ENCODE measurements at places on chromosomes 6 and 20. TPM values are rescaled to one million over a fixed set of nuclear protein-coding genes. Genes with fewer than 3 reads are reported as not detected.

The STMN3 gene
- polyA plus RNA-seq: 32.0 TPM

The IDH3B gene
- 166 TPM for polyA plus RNA-seq

The RSPO3 gene
- polyA plus RNA-seq: 69.2 TPM

The SIRPG gene
- polyA plus RNA-seq: 4.9 TPM

The MYB gene
- not detected for polyA plus RNA-seq

The SPO11 gene
- polyA plus RNA-seq: not detected

The TPD52L1 gene
- polyA plus RNA-seq: 3.5 TPM

The CCN6 gene
- polyA plus RNA-seq: 1.5 TPM

The ADGRF4 gene
- polyA plus RNA-seq: not detected

The EPPIN gene
- not detected for polyA plus RNA-seq

The KCNK15 gene
- 2.7 TPM for polyA plus RNA-seq

The RAET1E gene
- 0.34 TPM for polyA plus RNA-seq

The KCNK16 gene
- polyA plus RNA-seq: not detected

The IMPG1 gene
- 0.34 TPM for polyA plus RNA-seq

The BPI gene
- polyA plus RNA-seq: not detected

The COL12A1 gene
- polyA plus RNA-seq: 2.8 TPM

The SMIM8 gene
- polyA plus RNA-seq: 101 TPM

The KIAA1755 gene
- 1.2 TPM for polyA plus RNA-seq

The DAAM2 gene
- polyA plus RNA-seq: not detected

The PTGIS gene
- not detected for polyA plus RNA-seq

The TRAPPC3L gene
- polyA plus RNA-seq: 0.30 TPM

The HUS1B gene
- polyA plus RNA-seq: not detected

The OR11A1 gene
- not detected for polyA plus RNA-seq

The SLC24A3 gene
- polyA plus RNA-seq: 1.2 TPM

The PNLDC1 gene
- polyA plus RNA-seq: not detected

The FHL5 gene
- 3.8 TPM for polyA plus RNA-seq

The ZSCAN16 gene
- polyA plus RNA-seq: 0.43 TPM

All from Purkinje cell (primary cell).